ENCODE measurements at places on chromosomes 3 and 15.

- DNase-seq, result no peak
These were observed 6.0 kb upstream of the HACD2 start for GRCh38 chr3:123590685-123591450.

GRCh38 chr3:16504242-16504641, 9.3 kb downstream of the RFTN1 start:
- no peak for DNase-seq

DNA sequence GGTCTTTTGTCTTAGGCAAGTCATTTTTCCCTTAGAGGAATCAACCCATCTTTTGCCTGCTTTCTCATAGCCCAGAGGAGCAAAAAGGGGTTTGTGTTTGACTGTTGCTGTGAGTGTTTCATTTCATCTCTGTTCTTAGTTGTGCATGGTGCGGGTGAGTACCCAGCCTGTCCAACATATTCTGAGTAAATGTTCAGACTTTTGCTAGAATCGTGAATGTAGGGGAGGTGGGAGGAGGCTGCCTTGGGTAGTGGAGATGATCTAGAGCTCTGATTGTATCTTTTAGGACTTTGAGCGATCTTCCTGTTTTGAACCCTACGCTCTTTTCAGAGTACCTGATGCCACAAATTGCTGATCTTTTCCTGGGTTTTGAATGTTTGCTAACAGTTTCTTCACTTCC, 123.1 kb downstream of the ZNF609 start:
- peak; percentile 6 for DNase-seq

DNA sequence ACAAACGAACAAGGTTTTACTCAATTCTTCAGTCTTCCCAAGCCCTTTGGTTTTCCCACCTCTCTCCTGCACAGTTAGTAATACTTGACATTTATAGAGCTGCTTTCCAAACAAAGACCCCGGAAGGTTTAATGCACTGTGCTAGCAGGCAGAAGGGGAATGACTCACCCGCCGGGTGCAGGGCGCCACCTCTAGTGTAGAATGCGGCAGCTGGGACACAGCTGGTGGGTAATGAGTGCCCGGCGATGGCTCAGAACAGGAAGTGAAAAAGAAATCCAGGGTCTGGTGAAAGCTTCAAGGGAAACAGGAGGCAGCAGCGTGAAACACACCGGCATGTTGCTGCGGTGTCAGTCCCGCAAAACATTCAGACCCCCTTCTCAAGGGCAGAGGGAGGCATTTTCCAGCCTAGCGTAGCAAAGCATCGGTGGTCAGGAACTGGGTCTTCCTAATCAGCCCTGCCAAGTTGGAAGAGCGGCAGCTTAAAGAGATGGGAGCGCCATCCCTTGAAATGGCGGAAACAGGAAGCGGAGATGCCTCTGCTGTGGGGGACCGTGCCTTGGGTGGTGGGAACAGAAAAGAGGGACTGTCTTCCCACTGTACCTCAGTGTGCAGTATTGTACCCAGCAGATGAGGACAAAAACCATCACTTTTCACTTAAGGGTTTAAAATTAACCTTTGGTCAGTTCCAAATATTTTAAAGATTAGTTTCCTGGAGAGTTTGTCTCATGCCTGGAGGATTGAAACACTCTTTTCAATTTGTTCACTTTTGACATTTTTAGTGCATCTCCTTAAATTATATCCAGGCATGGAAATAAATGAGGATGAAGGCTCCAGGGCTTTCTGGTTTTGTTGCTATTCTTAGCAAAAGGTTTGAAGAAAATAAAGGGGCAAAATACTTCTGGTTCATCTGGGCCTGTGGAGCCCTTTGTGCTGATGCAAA, 160.7 kb upstream of the MCTP2 start:
- DNase-seq, result no peak

- no peak for DNase-seq
These were observed 64.9 kb upstream of the DCBLD2 start for GRCh38 chr3:98966434-98966833.

GRCh38 chr15:75827691-75828090, 15.6 kb upstream of the UBE2Q2 start:
- no peak for DNase-seq

DNA sequence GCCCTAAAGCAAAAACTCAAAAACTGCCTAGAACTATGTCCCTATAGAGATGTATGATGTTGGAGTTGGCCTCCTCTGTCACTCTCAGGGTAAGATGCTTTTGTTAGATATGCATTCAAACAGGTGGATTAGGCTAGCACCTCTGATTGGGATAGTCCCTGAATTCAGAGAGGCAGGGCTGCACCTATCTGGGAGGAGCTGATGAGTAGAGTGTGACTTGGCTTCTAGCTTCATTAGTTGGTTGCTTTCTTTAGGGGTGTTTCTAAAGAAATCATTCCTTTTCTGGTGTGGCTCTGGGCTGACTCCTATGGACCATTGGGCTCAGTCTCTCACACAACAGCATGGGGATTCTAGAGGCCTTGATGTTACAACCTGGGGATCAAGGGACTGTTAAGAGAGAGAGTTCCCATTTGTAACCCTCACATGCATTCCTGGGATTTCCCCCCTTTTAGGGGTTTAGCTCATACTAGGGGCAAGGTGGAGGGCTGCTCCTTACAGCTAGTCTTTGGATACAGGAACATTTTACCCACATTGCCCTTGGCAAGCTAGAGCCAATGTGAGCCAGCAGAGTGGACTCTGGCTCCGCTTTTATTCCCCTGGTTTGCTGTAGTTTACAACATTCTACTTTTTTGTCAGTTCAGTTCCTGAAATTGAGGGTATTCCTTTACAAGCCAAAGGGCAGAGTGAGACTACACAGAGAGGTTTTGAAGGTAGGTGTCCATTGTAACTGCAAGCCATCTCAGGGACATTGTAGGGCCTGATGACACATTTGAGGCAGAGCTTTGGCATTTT, 7.5 kb downstream of the ZNF592 start:
- no peak for DNase-seq

- no peak for DNase-seq
These were observed 144.0 kb upstream of the ATP10A start for GRCh38 chr15:26007151-26007550.

DNA sequence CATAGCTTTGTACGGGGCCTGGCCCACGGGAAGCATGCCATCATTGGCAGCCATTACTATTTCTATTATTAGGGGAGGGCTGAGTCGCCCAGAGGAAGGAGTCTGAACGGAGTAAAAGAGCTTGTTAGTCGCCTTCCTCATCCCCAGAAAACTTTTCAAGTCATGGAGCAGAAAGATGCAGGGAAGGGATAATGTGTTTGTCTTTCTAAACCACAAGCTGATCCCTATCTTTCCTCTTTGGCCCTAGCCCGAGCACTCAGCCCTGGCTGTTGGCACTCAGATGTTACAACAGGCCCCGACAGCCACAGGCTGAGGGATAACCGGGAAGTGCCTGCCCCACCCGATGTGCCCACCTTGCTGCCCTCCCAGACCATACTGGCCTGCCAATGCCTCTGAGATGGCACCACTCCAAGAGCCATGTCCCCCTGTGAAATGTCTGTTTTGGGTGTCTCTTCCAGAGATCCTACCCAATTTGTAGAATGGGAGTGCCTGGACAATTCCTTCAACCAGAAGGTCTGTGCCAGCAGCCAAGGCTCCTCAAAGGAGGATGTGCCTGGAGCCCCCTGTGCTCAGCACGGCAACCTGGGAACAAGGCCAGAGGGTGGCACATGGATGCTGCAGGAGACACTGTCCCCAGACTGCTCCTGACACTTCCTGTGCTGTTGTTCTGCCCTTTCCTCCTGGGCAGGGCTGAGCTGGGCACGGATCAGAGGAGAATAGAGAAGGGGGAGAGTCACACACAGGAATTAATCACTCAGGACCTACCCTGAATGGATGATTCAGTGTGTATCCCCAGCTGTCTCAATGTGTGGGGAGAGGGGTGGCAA, 10.8 kb downstream of the PAK6 start:
- DNase-seq, result no peak

DNA sequence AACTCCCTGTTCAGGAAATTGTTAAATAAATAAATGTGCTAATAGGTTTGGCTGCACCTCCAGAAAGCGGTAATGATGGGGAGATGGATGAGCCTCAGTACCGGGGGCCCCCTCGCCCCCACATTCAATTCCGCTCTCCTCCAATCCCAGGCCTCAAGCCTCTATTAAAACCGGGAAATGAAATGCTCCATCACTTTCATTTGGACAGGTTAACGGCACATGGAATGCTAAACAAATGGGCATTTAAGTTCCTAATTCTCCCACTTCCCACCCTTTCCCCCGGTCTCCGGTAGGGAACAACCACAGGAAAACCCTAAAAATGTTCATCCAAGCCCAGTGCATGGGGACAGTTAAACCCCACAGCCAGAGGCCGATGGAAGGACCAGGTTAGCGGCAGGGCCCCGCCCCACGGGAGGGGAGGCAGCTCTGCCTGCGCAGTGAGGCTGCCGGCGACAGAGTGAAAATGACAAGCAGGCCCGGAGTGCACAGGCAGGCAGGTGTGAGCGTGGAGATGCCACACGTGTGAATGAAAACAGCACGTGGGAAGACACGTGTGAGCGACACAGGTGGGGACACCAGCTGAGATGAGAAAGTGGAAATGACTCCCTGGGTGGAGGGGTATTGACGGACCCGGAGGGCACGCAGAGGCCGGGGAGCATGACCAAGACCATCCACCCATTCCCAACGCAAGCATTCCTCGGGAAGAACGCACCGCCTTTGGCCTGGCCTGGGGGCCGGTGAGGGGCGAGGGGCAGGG, 28.1 kb downstream of the RNU5B-1 start:
- DNase-seq, result no peak

DNA sequence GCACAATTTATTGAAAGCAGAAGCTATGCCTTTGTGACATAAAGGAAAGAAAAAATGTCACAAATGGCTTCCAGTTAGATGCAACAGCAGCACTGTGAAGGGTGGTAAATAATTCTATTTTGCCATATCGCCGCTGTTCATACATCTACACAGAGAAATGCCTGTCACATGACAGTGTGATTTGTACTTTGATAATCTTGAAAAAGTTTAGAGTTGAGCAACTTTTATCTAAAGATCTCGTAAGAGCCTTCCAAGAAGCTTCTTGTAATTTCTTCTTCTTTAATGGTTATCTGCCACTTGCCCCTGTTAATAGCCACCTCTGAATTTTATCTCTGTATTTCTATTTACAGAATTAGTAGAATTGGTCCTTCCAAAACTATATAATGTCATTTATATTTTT, 192.3 kb downstream of the ATP8B4 start:
- no peak for DNase-seq

GRCh38 chr3:158369279-158369678, 201.7 kb upstream of the MLF1 start:
- no peak for DNase-seq

DNA sequence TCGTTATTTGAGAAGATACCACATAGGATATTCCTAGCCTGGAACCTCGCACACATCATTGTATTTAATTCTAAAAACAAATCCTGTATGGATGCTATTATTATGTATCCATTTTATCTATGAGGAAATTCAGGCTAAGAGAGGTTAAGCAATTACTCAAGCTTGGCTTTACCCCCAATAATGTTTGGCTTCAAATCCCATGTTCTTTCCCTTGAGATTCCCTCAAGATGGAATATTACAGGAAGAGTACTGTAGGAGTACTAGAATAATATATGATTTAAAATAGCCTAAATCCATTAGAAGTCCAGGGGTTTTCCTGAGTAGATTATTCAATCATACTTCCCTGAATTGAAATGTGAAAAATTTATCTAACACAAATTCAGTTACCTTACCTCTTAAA, 630.2 kb downstream of the ZNF385D start:
- no peak for DNase-seq

- DNase-seq, result no peak
These were observed 279.8 kb upstream of the SEMA6D start for GRCh38 chr15:47437491-47437890.

- no peak for DNase-seq
These were observed 58.9 kb upstream of the GATA2 start for GRCh38 chr3:128551867-128552266.

DNA sequence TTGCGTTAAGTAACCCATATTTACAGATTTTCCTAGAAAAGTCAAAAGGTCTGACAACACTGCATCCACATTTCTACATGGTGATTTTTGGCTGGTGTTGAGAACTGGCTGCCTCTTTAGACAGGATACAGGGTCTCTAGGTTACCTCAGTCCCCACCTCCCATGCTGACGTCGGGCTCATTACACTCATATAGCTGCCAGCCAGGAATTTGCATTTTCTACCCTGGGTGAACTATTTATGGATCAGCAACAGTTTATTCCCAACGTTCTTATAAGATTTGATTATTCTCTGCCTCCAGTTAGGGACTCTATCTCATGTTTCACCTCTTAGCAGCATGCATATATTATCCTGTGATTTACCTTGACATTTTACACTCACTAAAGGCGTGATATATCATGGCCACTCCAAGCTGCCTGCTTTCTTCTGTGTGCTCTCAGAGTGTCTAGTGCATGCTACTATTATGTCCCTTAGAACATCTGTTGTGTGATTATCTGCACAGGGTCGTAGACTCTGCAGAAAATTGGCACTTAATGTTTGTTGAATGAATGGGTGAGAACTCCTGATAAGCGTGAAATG, 49.0 kb downstream of the CLDN11 start:
- DNase-seq, result no peak
